DMS 273 treated with DMSO at 0.1 percent for 48 hours (cell line): ENCODE measurements at places on chromosomes 3 and 15.

- no peak for DNase-seq
Observed at GRCh38 chr15:65201918-65202317, 9.4 kb downstream of the CILP start.

DNA sequence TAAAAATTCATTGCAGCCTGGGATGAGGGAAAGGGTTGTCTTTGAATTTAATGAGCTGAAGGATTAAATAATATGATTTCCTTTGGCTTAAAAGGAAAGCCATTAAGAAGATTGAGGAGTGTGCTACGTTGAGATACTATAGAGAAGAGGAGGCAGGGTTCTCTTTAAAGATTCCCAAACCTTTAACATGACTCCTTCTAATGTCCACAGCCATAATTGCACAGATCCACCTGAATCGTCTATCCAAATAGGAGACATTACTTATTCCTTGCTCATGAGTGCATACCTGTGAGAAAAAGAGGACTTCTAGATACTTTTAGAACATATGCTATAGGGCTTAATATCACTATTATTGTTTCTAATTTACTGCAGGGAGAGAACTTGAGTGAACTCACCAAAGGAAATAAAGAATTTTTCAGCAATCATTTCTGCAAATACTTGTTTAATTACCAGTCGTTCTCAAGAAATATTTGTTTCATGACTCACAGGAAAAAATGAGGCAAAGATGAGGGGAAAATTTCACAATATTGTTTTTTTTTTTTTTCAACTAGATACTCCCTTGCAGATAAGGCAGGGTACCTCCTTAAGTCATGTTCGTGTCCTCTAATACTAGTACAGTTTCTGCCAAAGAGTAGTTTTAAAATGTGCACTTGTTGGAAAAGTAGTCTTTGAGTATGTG lies 8.9 kb upstream of the SUCNR1 start:
- DNase-seq, result no peak

- DNase-seq, result no peak
Observed at GRCh38 chr3:42488687-42489086, 13.8 kb upstream of the VIPR1 start.

DNA sequence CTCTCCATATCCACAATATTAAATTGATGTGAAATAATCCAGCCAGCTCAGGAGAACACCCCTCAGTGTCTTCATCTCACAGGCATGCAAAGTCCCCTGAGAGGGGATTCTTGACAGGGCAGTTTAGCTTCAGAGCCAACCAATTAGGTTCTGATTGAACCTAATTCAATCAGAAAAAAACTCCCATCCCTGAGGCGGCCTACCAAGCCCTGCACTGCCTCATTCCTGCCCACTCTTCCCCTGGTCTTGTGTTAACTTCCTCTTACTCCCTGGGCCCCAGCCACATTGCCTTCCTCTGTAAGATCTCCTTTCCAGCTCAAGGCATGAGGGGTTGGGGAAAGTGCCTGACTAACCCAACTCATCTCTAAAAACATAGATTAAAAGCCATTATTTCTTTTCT lies 46.1 kb downstream of the FRMD4B start:
- DNase-seq, result no peak

- no peak for DNase-seq
Observed at GRCh38 chr15:90435652-90436337, 47.8 kb downstream of the IQGAP1 start.

DNA sequence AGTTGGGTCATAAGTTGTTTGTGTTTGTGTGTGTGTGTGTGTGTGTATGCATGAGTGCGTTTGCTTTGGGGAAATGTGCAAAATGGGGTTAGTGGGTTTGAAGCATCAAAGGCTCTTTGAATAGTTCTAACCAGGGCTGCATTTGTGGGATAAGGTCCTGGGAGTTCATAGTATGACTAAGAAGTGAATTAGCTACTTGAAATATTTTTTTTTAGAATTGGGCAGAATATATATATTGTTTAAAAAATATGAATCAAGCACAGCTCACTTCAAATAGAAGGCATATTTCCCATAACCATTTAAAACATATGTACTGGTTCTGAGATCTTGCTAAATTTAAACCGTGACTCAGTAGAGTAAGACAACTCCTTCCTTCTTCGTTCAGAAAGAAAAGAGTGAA lies 43.1 kb downstream of the IGF2BP2 start:
- DNase-seq, result no peak

DNA sequence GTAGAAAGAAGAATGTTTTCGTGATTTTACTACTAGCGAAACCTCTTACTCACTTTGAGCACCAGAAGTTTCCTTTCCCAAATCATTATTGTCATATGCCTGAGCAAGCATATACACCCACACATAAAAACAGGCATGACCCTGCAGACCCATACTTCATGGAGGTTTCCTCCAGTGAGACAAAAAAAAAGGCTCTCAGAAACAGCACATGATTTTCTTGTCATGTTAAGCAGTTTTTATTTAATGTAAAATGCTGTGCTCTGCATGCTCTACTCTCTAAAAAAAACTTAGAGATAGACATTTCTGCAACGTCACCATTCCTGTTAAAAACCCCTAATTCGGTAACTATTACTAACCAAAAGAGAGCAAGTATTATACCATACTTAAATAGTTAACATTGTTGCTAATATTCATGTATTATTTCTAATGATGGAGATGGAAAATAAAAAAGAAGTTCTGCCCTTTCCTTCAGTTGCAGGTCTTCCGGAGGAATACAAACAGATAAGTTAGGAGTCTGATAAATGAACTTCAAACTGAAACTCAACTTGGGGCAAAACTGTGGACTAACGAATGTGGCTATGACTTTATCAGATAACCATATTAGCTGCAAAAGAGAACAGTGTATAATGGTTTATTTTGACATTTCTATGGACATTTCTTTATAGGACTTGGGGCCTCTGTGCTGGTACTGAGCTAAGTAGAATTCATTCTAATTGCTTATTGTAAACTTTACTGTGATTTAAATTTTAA lies 15.9 kb downstream of the CD200R1 start:
- DNase-seq, result no peak
